ENCODE measurements at places on chromosomes 6 and 20. TPM values are rescaled to one million over a fixed set of nuclear protein-coding genes. Genes with fewer than 3 reads are reported as not detected.

- no peak for DNase-seq
Observed at GRCh38 chr6:135774006-135774405, 77.5 kb upstream of the PDE7B start.

DNA sequence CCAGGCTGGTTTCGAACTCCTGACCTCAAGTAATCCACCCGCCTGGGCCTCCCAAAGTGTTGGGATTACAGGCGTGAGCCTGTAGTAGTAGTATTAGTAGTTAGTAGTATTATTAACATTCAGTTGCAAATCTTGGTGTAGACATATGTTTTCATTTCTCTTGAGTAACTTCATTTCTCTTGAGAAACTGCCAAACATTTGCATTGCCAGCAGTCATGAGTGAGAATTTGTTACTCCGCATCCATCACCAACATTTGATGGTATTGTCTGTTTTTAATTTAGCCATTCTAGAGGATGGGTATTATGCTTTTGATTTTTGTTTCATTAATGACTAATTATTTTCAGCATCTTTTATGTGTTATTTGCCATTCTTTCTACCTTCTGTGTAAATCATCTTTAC lies 1.5 kb upstream of the ERVFRD-1 start:
- no peak for DNase-seq

DNA sequence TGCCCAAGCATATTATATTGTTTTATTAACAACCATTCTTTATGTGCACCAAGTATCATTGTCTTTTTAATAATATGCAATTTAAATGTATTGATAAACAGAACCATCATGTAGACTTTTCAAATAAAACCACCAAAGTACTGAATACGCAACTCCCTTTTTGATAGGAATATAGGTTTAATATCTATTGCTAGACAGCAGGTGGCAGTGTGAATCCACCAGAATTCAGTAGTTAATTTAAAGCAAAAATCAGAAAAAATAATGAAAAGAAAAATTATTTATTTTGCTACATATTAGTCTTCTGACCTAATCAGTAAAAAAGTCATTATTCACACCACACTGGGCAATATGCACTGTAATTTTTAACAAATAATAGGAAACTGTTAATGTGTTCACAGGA lies 143.7 kb downstream of the KLHL32 start:
- no peak for DNase-seq

DNA sequence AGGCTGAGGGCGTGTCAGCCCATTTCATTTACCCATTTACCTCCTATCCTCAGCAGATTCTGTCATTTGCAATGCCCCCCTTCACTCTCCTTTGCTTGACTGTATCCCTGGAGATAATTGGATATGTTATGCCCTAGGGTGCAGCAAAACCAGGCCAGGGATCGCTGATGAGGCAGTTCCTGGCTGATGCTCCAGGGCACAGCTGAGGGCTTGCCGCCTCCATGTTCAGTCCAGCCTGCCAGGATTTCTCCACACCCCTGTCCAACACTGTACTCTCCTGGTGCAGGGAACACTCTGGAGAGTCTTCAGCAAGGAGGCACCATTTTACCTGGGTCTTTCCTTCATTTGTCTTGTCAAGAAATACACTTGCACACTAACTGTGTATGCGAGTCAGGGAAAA lies 532.1 kb upstream of the CHD6 start:
- no peak for DNase-seq

- no peak for DNase-seq
Observed at GRCh38 chr20:63942250-63942951, 13.8 kb downstream of the UCKL1 start.

- no peak for DNase-seq
Observed at GRCh38 chr20:4158466-4159050, 143.2 kb upstream of the RNF24 start.

DNA sequence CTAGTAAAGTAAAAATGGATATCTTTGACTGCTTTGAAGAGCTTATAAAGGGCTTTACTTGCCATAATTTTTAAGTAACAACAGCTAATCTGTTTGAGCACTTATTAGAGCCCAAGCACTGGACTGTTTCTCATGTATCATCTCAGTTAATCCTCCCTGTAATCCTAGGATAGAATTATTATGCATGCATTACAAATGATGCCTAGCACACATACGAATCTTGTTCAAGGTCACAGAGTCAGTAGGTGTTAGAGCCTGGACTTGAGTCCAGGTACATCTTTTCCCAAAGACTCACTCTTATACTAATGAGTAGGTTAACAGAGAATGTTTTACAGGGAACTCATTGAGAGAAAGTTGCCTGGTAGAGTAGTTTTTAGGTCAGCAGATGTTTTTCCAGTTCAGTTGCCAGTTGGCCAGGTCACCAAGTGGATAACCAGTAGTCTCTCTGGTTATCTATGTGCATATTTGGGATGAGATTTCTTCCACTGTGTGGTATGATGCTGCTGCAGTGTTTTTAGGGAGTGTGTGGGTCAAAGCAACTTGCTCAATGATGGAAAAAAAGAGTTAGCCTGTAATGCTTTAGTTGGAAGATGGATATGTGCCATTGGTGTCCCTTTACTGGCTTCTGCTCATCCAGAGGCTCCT lies 32.3 kb upstream of the LAMA4 start:
- DNase-seq = no peak

DNA sequence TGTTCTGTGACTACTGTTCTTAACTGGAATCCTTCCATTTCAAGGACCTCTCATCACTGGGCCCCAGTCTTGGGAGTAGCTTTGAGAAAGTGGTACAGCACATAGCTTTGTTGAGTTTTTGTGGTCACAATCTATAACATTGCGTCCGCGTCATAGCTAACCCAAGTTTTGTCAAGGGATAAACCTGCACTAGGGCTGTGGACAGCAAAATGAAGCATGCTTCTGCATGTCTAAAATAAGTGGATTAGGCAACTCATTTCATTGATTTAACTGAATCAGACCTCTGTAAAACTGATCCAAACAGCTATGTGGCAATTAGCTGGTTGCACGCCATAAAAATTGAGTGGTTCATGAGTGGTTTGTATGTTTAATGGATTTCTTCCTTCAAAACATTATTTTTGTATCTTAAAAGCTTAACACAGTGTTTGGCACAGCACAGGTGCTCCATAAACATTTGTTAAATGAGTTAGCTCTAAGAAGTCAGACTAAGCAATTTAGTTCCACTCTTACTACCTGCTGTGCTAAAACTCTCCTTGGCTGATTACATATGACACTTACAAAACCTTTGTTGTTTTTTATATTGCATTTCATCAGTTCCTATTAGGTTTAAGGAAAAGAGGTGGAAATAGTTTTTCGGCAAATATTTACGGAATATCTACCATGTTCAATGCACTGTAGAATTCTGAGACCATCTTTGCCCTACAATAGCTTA lies 160.3 kb upstream of the ATXN1 start:
- no peak for DNase-seq

The FNDC11 gene
- polyA plus RNA-seq = 0.69 TPM
